ENCODE measurements at places on chromosomes 5 and 9.

DNA sequence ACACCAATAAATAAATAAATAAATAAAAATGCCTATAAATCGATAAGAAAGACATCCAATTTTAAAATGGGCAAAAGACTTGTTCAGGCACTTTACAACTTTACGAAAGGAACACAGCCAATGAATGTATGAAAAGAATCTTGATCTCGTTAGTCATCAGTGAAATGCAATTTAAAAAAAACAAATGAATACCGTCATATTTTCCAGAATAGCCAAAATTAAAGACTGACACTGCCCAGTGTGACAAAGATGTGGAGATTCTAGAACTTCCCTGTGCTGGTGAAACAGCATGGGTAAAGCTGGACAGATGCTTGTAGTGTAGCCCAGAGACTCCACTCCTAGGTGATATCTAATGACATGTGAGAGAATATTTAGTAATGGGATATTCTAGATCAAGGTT, 127.1 kb downstream of the GOLPH3 start:
- no peak for DNase-seq

GRCh38 chr5:10600626-10601245, 36.9 kb downstream of the ANKRD33B start:
- peak; percentile 64 for DNase-seq

DNA sequence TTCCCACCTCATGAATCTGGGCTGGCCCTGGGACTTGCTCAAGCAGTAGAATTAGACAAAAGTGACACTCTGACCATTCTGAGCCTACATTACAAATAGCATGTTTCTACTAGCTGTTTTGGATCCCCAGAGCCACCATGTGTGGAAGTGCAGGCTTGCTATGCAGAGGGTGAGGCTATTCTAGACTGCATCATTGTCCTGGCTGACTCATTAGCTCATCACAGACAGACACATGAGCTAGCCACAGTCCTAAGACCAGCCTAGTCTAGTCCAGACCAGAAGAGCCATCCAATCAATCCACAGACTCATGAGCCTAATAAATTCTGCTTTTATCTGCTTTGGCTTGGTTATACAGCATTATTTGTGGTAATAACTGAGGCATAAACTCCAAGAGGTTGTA, 351.9 kb downstream of the PRELID2 start:
- DNase-seq = no peak

DNA sequence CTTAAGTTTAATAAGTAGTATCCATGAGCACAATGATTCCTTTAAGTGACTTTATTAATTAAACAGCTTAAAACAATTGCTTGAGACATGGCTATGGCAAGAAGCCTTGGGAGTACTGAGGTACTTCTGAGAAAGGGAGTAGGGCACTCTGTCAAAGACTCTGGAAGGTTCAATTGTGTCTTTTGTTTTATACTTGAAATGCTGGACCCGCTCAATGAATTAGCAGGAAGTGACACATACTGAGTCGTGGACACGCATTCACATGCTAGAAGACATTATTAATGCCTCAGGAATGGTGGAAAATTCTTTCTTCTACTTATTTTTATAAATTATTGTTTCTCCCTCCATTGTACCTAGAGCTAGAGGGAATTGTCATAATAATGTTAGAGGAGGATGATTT, 347.3 kb upstream of the ZNF608 start:
- no peak for DNase-seq

DNA sequence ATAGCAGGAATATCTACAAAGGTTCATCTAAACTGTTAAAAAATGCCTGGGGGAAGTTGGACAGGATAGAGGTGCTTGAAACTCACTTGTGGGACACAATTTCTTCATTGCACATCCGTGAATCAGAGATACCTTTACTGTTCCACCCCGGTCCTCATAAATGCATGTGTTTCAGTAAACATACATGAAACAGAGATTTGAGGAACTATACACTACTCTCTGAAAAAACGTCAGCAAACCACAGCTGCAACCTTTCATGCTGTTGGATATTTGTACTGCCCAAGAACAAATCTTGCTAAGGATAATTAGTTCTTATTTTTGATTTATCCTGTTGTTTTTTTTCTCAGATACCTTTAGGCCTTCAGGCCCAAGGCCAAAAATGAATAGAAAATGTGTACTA, 337.3 kb downstream of the KDM4C start:
- no peak for DNase-seq

- DNase-seq = no peak
Measured at GRCh38 chr5:257148-257547, 14.3 kb upstream of the PDCD6 start.

- no peak for DNase-seq
Measured at GRCh38 chr5:92884469-92884868, 696.5 kb downstream of the NR2F1-AS1 start.

DNA sequence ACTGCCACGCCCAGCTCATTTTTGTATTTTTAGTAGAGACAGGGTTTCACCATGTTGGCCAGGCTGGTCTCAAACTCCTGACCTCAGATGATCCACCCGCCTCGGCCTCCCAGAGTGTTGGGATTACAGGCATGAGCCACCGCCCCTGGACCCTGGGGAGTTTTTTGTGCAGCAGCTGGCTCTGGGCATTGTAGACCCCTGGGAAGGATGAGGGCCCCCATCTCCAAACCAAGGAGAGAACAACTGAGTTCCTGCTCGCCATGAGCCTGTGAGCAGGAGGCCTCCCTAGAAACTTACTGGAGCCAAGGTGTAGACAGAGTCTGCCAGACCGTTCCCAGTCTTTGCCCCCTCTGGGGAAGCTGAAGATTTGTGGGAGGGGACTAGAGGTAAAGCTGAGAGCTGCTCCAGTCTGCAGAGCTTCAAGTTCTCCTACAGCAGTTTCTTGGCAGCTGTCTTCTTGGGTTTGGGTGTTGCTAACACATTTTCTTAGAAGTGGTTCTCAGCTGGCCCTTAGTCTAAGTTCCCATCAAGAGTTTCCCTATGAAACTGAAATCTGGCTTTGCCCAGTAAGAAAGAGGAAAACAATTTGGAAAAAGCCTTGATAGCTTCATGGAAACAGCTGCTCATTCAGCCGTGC, 12.4 kb downstream of the NUDT2 start:
- DNase-seq = no peak
